WTC11 (cell line): ENCODE measurements at places on chromosomes 1 and 21.

DNA sequence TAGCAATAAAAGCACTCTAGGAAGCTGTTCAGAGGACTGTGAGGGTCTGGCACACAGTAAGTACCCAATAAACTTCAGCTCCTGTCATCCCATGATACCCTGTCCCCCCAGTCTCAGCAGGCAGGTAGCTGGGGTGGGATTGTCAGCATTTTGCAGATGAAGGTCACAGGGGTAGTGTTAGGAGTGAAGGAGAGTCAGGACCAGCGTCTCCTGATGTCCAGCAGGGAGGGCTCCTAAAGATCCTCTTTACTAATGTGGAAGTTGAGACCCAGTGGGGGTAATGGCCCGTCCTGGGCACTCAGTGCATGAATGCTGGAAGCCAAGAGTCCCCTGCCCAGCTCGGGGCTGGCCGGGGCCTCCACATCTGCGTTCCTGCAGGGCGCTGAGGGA, 31.3 kb upstream of the EDN2 start:
- no peak for DNase-seq
- no peak overlapping the region for H3K27ac ChIP-seq
- peaks cover 15% of the 10 kb centered on the region for H3K27me3 ChIP-seq
- H3K4me3 ChIP-seq: no peak overlapping the region; the same call in 1 of the 2 replicates
- H3K4me1 ChIP-seq: peaks cover 12% of the 10 kb centered on the region

GRCh38 chr1:232574889-232575762, 54.8 kb downstream of the SIPA1L2 start:
- no peaks in the 10 kb centered on the region for H3K36me3 ChIP-seq
- no peaks in the 10 kb centered on the region; the same call in 1 of the 2 replicates for H3K27me3 ChIP-seq
- peaks cover 72% of the 10 kb centered on the region for H3K4me1 ChIP-seq
- peak overlapping the region; percentile 42; the same call in 1 of the 2 replicates for H3K27ac ChIP-seq
- DNase-seq: no peak

DNA sequence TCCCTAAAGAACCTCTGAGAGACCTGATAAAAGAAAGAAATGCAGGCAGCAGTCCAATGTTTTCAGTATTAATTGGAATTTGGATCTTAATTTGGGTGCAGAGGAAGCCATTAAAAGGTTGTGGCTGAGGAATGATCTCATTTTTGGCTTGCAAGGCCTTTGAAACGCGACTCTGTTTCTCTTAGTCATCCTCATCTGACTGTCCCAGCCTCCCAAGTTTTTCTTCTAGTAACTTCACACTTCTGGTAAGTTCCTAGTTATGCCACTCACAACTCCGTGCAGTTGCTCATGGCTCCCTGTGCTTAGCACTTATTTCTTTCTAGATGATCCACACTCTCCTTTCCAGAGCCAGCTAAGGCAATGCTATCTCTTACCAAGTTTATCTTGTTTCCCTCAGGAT, 147.4 kb upstream of the USP24 start:
- DNase-seq: no peak
- no peaks in the 10 kb centered on the region for H3K4me1 ChIP-seq
- no peaks in the 10 kb centered on the region for H3K36me3 ChIP-seq
- no peak overlapping the region for H3K4me3 ChIP-seq
- H3K27me3 ChIP-seq: no peaks in the 10 kb centered on the region
- no peak overlapping the region for H3K27ac ChIP-seq

DNA sequence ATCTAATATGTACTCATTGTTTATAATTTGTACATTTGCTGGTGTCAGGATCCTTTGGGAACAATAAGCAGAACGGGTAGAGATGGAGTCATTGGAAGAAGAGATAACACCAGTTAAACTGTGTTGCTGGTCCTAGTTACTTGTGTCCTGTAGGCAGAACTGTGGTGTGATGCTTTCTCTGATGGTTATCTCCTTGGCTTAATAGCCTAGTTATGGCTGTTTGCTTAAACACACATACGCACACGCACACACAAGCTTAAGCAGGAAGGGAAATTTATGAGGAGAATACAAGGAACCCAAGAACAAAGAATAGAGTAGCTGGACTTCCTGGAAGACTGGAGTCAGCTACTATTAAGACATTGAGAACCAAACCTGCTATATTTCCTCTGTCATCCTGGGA, 5.7 kb upstream of the PKN2 start:
- no peak overlapping the region for H3K27ac ChIP-seq
- H3K4me3 ChIP-seq: no peak overlapping the region
- H3K36me3 ChIP-seq: no peaks in the 10 kb centered on the region
- no peak for DNase-seq

GRCh38 chr1:227032396-227032795, 92.3 kb downstream of the COQ8A start:
- no peak overlapping the region for H3K27ac ChIP-seq
- no peaks in the 10 kb centered on the region for H3K27me3 ChIP-seq
- no peak overlapping the region for H3K4me3 ChIP-seq
- peaks cover 3% of the 10 kb centered on the region; the same call in 1 of the 2 replicates for H3K4me1 ChIP-seq
- peaks cover 16% of the 10 kb centered on the region for H3K36me3 ChIP-seq
- DNase-seq: no peak

DNA sequence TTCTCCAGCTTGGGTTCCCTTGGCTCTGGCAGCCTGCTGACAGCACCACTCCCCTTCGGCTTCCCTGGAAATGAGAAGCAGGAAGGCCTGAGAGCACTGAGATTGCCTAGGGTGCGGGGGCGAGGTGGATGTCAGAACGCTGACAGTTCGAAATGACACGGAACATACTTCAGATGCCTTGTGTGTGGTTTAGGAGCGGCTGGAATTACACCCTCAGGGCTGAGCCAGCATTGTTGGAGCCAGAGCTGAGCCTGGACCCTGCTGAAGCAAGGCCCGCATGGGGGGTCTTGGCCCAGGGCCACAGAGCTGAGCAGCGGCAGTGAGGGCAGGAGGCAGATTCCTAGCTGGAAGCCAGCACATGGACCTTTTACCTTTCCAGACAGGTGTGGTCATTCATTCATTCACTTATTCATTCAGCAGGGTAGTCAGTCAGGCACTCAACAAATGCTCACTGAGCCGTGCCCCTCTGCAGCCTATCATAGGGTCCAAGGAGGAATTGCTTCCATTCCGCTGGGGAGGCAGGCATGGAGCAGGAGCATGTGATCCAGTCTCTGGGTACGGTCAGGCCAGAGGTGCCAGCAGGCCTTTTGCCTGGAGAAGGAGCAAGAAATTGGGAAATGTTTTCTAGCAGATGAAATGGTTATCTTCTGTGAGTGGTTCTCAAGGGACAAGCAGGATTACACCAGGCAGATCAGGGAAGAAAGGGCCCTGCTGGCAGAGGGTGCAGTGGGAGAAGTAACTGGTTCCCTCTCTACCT, 6.6 kb upstream of the FOXE3 start:
- no peak overlapping the region for H3K27ac ChIP-seq
- H3K36me3 ChIP-seq: no peaks in the 10 kb centered on the region
- no peaks in the 10 kb centered on the region for H3K4me1 ChIP-seq
- DNase-seq: no peak
- H3K27me3 ChIP-seq: peaks cover 52% of the 10 kb centered on the region

DNA sequence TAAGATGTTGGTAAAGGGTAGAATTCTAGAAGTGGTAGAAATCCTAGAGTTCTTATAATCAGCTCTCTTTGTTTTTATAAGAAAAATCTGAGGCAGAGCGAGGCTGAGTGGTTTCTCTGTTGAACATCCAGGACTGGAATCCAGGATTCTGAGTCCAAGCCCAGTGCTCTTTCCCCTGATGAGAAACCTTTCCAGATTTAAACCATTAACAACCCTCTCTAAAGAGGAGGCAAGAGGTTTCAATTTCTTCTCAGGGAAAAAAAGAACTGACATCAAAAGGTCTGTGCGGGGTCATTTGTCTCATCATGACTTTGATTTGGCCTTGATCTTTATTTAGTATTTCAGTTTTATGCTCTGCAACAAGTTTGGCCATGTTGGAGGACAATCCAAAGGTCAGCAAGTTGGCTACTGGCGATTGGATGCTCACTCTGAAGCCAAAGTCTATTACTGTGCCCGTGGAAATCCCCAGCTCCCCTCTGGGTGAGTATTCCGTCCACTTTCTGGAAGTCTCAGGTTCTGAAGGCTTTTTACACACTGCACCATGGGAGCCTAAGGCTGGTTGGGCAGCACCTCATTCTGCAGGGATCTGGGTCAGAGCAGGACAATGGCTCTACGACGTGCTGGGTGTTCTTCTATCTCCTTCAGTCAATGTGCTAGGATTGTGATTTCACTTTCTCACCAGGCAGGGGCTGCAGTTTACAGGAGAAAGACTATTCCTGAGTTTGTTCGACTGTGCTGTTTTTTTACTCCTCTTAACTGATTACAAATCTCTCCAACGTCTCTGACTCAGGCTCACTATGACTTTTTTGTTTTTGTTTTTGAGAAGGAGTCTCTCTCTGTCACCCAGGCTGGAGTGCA, 18.9 kb upstream of the CCT8 start:
- H3K4me3 ChIP-seq: no peak overlapping the region
- H3K27ac ChIP-seq: no peak overlapping the region
- DNase-seq: no peak

- H3K27ac ChIP-seq: no peak overlapping the region
- H3K36me3 ChIP-seq: peaks cover 7% of the 10 kb centered on the region
- no peak for DNase-seq
- H3K27me3 ChIP-seq: no peaks in the 10 kb centered on the region
- peaks cover 32% of the 10 kb centered on the region for H3K4me1 ChIP-seq
Observed at GRCh38 chr1:245752561-245752960, 597.8 kb downstream of the KIF26B start.

DNA sequence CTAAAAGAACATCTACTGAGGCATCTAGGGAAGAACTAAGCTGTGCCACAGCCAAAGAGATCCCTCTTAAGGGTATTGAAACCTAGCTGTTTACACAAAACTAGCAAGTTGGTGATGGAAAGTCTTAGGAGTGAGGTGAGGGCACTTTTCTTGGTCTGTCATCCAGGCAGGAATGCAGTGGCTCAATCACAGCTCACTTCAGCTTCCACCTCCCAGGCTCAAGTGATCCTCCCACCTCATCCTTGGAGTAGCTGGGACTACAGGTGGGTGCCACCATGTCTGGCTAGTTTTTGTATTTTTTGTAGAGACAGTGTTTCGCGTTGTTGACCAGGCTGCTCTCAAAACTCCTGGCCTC, 2.4 kb downstream of the PLEKHO1 start:
- H3K27ac ChIP-seq: no peak overlapping the region
- peaks cover 25% of the 10 kb centered on the region for H3K4me1 ChIP-seq
- H3K4me3 ChIP-seq: peak overlapping the region; percentile 85
- no peak for DNase-seq
- peaks cover 23% of the 10 kb centered on the region for H3K27me3 ChIP-seq

DNA sequence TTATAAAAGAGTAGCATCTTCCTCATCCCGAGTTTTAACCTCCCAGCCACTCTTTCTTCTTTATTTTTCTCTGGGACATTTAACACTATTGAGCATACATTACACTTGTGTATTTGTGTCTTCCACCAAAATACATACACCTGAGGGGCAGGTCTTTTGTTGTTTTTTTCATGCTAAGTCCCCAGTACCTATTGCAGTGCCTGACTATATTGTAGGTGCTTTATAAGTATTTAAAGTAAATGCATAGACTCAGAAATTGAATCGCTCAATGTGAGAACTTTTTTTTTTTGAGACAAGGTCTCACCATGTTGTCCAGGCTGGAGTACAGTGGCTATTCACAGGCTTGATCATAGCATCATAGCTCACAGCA, 7.8 kb upstream of the SEMA4A start:
- peak overlapping the region; percentile 87 for H3K27ac ChIP-seq
- DNase-seq: no peak
- H3K4me1 ChIP-seq: peaks cover 52% of the 10 kb centered on the region
- H3K27me3 ChIP-seq: no peaks in the 10 kb centered on the region; the same call in 1 of the 2 replicates
- H3K36me3 ChIP-seq: no peaks in the 10 kb centered on the region

GRCh38 chr1:20212085-20212684, 25.9 kb upstream of the PLA2G2C start:
- no peak overlapping the region for H3K4me3 ChIP-seq
- peaks cover 29% of the 10 kb centered on the region for H3K4me1 ChIP-seq
- H3K27me3 ChIP-seq: no peaks in the 10 kb centered on the region

DNA sequence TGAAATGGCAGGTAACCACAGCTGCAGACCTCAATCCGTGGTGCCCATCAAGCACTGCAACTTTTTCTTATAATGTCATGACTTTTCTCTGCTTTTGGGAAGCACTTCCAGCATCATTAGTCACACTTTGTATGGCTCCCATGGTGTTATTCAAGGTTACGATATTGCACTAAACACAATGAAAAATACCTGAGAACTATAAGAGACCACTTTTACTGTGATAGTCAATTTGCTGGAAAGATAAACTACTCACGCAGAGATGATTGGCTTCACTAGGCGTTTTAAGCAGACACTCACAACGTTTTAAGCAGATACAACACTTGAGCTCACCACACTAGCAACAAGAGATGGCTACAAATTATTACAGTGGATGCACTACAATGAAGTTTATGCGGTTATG, 103.2 kb upstream of the CHRM3 start:
- H3K36me3 ChIP-seq: peaks cover 20% of the 10 kb centered on the region
- H3K27me3 ChIP-seq: peaks cover 4% of the 10 kb centered on the region
- H3K27ac ChIP-seq: no peak overlapping the region
- H3K4me1 ChIP-seq: peaks cover 38% of the 10 kb centered on the region
- no peak overlapping the region for H3K4me3 ChIP-seq

GRCh38 chr1:37259019-37259418, 215.4 kb upstream of the ZC3H12A start:
- H3K4me3 ChIP-seq: no peak overlapping the region
- peaks cover 8% of the 10 kb centered on the region; the same call in 1 of the 2 replicates for H3K27me3 ChIP-seq

DNA sequence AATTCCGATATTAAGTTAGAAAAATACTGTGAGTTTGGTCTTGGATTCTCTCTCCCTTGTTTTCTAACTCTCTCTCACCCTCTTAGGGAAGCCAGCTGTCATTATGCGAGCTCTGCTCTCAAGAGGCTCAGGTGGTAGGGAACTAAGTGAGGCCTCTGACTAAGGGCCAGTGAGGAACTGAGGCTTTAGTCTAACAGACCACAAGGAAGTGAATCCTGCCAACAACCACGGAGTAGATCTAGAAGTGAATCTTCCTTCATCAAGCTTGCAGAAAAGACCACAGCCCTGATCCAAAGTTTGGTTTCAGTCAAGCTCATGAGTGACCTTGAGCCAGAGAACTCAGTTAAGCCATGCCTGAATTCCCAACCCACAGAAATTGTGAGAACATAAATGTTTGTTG, 180.1 kb upstream of the PRMT6 start:
- H3K27me3 ChIP-seq: no peaks in the 10 kb centered on the region; the same call in 1 of the 2 replicates
- H3K4me1 ChIP-seq: peaks cover 13% of the 10 kb centered on the region
- no peak overlapping the region for H3K4me3 ChIP-seq

- no peaks in the 10 kb centered on the region for H3K36me3 ChIP-seq
- H3K27ac ChIP-seq: no peak overlapping the region
- no peak overlapping the region for H3K4me3 ChIP-seq
Observed at GRCh38 chr1:193479187-193479586, 292.8 kb upstream of the B3GALT2 start.
